ENCODE measurements at places on chromosomes 11 and 22.

- no peak for DNase-seq
Measured at GRCh38 chr11:33366918-33367317, 109.7 kb downstream of the HIPK3 start.

GRCh38 chr11:45661439-45662055 lies 3.9 kb downstream of the CHST1 start:
- DNase-seq = no peak

DNA sequence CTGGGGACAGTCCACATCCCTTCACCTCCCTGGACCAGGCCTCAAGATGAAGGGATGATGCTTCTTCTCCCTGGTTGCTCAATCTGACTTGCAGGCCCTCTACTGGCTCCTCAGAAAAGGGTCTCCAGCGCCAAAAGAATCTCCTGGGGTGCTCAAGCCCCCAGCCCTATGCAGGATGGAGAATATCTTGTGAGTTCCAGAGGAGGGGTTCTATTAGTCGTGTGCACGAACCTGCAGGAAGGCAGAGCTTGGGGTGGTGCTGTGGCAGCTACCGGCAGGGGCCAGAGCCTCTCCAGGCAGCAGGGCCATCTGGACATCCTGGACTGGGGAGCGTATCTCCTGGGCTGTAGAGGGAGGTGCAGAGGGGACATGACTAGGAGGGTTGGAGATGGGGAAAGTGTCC lies 1339.5 kb downstream of the BRD1 start:
- DNase-seq = no peak

DNA sequence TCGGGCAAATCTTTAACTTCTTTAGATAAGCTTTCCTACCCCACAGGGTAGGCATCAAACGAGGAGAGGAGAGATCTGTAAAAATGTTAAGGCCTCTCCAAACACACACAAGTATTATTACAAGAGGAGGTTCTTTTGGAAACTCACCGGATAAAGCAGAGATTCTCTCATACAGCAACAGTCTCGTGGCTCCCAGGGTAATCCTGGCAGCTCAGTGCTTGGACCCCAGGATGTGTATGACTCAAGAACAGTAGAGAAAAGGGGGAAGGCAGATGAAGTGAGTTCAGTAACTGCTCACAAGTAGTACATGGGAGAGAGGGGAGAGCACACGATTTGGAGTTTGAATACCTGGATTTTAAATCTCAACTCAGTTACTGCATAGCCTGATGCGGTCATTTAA lies 120.9 kb downstream of the FEZ1 start:
- no peak for DNase-seq

DNA sequence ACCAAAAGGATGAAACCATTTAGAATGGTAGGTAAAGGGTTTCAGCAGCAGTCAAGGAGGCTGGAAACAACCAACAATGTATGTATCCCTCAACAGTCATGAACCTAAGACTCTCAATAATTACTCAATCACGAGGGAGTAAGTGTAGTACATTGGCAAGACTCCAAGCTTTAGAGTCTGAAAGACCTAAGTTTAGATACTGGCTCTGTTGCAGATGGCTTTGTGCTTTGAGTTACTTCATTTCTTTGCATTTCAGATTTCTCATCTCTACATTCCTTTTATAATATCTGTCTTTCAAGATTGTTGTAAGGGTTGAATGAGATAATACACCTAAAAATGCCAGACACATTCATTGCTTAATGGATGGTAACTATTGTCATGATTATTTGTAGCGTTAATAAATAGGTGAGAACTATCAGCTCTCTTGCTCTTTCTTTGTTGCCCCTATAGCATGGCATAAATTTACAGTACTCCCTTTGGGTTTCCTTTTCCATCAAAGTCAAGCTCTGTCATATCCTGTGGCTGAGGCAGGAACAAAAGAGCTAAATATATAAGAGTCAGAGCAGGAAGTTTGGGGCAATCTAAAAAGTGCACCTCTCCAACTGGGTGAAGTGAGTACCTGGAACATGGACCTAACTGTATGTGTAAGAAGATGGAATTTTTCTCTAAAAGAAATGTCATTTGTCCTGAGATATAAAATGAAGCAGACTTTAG lies 228.2 kb upstream of the ZC3H12C start:
- no peak for DNase-seq

DNA sequence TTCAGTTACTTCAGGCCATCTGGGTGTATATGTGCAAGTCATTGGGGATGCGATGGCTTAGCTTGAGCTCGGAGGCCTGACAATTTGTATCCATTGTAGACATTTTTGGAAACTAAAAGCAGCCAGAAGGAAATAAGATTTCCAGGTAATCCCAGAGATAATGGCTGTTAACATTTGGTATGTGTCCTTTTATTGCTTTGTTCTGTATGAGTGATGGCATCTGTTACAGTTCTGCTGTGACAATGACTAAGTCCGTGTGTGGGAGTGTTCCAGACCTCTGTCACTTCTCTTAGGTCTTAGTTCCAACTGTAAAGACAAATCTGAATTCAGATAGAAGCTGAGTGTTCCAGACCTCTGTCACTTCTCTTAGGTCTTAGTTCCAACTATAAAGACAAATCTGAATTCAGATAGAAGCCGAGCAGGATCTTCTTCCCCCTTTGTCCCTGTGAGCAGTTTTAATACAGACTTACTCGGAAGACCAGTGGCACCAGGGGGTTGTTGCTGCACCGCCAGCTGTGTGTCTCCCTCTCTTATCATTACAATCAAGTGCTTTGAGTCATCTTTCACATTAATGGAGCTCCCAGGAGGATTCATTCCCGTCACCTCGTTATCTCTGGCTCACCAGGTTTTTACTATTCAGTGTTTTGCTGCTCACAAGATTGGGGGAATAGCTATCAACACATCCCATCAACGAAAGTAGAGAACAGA lies 190.9 kb upstream of the SORL1-AS1 start:
- no peak for DNase-seq

All from NCI-H1436 treated with DMSO at 0.1 percent for 48 hours (cell line).